LoVo (cell line): ENCODE measurements at places on chromosomes 1 and 21.

- DNase-seq = no peak
These were observed 344.5 kb downstream of the LMX1A start for GRCh38 chr1:165011991-165012531.

DNA sequence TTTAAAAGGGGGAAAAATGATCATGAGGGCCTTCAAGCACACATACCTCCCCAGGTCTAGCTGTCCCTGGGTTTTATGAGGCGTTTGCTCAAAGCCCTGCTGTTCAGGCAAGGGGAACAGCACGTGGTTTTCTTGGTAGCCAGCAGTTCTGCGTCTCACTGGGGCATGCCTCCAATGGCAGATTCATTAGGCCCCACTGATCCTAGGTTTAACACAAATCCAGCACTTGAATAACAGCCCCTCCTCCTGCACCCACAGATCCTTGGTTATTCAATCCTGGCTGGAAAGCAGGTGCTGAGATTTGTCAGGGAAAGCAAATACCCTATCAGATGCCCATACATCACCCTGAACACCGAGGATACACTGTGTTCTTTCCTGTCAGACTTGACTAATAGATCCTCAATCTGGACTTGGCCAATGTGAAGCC lies 106.4 kb downstream of the ZC3H11B start:
- no peak for DNase-seq

DNA sequence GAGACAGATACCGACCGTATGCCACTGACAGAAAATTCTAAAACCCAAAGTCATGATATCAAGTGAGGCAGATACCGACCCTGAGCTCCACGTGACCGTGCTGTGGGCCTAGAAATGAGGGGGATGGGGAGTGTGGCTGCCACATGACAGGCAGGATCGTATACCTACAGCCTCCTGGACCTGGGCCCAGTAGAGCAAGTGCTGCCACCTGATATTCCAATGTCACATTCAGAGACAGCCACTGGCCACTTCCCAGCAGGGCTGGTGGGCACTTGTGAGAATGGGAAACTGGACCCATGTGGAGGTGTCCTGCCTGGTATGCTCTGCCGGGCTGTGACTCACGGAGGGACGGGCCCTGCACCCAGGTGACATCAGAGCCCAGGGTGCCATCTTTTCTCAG lies 44.6 kb upstream of the CLDN14 start:
- no peak for DNase-seq

DNA sequence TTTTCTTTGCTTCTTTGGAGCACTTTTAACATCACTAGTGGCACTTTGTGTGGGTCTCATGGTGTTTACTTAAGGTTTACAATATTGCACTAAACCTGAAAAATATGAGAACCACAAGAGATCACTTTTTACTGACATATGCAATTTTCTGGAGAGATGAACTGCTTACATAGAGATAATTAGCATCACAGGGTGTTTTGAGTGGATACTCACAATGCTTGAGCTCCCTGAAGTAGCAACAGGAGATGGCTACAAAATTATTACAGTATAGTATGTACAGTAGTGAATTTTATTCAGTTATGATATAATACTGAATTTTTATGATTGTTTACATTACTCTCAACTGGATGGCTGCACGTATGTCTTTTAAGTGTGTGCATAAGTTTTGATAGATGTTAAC lies 22.6 kb downstream of the RPRD2 start:
- no peak for DNase-seq

DNA sequence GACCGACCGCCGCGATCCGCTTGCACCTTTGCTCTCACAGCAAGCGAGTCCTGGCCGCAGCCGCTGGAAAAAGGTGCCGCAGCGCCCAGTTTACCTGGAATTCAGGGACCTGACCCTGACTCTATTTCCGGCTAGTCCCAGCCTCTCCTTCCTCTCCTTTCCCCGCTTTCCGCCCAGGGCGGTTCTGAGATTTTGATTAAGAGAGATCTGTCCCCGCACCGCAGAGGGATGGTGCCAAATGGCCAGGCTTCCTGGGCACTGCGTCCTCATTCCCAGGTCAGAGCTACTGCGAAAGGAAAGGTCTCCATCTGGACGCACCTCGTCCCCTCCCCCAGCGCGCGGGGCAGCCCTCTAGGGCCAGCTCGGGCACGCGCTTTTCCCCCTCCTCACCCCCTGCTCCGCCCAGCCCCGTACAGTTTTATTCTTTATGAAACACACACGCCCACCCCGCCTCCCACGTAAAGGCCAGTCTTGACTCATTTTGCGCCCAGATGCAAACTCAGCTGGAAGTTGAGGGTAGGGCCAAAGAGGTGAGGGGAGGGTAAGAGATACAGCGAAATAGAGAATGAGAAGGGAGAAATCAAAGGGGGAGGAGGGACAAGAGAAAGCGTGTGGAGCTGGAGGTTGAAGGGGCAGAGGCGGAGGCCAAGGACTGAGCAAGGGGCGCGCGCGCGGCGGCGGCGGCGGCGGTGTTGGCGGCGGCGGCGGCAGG lies 411.8 kb upstream of the ESRRG start:
- DNase-seq = no peak

- peak; percentile 59 for DNase-seq
These were observed 38.0 kb downstream of the TMEM50B start for GRCh38 chr21:33441489-33442477.

GRCh38 chr1:100184536-100184935 lies 6.5 kb upstream of the LRRC39 start:
- no peak for DNase-seq

DNA sequence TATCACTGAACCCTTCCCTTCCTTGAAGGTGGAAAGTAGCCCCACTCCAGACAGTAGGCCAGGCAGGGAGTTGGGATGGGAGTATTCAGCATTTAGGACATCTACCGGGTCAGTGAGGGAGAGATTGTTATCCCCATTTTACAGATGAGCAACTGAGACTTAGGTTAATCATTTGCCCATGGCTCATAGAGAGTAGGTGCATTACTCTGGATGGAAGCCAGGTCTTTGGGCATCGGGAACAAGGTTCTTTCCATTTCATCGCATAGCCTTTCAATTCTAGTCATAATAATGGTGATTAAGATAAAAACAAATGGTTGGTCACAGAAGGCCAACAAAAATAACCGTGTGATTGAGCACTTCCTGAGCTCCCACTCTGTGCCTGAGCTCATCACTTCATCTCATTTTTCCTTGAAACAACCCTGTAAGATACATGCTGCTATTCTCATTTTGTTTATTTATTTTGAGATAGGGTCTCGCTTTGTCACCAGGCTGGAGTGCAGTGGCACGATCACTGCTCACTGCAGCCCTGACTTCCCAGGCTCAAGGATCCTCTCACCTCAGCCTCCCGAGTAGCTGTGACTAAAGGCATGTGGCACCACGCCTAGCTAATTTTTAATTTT lies 64.8 kb downstream of the NAV1 start:
- DNase-seq = no peak

DNA sequence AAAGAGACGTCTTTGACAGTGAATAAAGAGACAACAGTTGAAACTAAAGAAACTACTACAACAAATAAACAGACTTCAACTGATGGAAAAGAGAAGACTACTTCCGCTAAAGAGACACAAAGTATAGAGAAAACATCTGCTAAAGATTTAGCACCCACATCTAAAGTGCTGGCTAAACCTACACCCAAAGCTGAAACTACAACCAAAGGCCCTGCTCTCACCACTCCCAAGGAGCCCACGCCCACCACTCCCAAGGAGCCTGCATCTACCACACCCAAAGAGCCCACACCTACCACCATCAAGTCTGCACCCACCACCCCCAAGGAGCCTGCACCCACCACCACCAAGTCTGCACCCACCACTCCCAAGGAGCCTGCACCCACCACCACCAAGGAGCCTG lies 68.5 kb downstream of the TPR start:
- no peak for DNase-seq

- no peak for DNase-seq
These were observed 6.8 kb upstream of the RNF223 start for GRCh38 chr1:1080951-1081310.

- DNase-seq = no peak
These were observed 27.7 kb upstream of the C1orf159 start for GRCh38 chr1:1143636-1144035.

DNA sequence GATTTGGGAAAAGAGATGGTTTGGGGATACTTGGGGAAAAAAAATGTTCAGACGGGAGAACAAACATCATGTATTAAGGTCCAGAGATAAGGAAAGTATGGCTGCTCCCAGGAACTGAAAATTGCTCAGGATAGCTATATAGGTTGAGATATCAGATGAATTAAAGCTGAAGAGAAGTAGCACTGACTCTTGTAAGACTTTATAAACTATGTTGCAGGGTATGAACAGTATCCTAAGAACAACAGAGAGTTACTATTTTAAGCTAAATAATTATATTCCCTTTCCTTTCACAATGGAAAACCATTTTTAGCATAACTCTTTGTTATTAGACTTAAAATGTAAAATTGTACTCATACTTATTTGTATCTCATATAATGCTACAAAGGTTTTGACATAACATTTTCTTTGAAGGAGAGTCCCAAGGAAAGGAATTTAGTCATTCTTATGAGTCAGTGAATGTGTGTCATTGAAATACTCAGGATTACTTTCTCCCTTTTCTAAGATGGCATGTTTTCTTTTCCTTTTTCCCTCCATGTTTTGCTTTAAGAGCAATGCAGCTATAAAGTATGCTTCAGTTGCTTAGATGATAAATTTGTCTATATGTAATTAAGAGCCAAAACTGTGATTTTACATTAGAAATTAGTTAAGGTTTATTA lies 139.4 kb upstream of the KIAA1614 start:
- peak; percentile 5 for DNase-seq

GRCh38 chr1:161313554-161314200 lies 504 bp upstream of the SDHC start:
- DNase-seq = no peak

DNA sequence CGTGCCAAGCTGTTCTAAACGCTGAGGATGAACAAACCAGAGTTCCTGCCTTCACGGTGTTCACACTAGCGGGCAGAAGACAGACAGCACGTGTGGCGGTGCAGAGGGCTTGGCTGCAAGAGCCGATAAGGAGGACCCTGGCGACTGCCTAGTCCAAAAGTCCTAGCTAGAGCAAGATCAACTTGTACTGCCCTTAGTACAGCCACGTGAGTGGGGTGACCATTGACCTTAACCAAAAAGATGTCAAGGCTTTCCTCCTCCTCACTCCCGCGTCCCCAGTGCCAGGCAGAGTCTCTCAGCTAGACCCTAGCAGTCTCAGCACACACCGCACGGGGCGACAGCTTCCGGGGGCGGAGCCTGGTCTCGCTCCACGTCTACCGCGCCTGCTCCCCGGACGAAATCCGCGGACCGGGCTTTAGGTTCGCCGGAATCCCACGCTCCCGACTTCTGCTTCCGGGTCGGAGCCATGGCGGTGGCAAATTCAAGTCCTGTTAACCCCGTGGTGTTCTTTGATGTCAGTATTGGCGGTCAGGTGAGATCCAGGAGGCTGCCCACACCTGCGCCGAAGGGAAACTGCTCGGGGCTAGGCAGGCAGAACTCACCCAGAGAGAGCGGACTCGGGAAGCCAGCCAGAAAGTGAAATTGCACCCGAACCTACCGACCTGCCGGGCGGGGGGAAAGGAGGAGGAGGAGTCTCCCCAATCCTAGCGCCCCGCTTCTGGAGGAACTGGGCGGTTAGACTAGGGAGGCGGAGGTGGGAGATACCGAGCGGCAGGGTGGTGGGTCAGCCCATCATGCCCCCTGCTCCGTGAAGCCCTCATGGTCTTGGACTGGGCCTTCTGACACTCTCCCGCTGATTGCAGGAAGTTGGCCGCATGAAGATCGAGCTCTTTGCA lies at the start of gene PPIH:
PPIH (plus strand) TSS at position 443 of the 896 bp plus-strand sequence; CDS start at position 467, 24 bp downstream.
- DNase-seq = peak; percentile 95

GRCh38 chr1:34312359-34312758 lies 135.7 kb downstream of the C1orf94 start:
- no peak for DNase-seq

DNA sequence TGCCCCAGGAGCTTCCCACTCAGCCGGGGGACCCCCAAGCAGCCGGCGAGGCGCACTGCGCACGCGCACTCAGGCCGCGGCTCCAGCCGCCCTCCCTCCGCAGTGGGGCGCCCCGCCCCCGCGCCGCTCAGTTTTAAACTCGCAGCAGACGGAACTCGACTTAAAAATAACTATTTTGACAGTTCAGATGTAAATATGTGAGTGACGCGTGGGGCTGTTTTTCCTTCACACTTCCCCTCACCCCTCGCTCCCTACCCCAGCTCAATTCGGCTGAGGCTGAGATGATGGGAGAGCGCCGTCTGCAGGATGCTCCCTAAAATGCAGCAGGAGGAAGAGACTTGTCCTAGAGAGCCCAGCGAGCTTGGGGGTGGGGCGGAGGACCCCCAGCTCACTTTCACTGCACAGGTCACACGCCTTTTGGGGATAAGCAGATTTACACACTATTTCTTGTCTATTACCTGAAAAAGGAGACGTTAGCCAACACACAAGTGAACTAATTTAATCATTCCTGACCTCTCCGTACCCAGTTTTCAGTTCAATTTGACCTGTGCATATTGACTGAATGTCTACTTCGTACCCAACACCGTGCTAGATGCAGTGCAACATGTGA lies 8.9 kb upstream of the LEMD1 start:
- DNase-seq = peak; percentile 43

GRCh38 chr1:243693800-243694199 lies 156.2 kb downstream of the AKT3 start:
- no peak for DNase-seq

DNA sequence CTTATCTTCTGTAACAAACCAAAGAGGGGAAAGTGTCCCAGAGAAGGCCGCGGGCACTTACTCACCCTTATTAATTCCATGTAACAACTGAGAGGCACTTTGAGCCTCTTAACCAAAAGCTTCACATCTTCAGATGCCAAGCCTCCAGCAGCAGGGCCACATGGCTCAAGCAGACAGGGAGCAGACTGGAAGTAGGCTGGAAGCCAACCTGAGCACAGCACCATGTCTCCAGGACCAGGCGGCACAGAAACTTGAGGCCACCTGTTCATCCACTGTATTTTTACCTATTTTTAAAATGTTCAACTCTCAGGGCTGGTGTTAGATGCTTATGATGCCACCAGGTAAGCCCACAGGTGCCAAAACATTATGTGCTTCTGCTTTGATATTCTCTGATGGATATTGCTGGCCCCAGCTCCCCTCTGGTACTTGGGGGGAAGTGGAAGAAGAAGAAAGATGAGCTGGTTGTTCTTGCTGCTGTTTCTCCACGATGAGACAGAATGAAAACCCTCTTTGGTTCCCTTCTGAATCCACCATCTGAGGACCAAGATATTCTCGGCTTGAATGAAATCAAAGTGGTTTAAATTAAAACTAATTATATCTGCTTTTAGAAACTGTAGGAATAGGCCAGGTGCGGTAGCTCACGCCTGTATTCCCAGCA lies 30.6 kb upstream of the SDE2 start:
- DNase-seq = peak; percentile 18

DNA sequence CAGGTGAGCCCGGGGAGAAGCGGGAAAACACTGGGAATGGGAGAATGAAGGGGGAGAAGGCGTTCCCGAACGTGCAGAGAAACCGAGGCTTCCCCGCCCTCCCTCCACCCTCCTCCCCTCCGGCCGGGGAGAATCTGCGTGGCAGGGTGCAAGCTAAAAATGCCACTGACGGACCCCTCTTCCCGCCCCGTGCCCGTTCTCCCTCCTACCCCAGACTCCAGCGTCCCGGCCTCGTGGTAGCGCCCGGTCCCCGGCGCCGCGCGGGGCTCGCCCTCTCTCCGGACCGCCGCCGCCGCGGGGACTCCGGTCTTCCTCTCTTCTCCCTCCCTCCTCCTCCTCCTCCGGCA lies 81.6 kb upstream of the AK4 start:
- DNase-seq = no peak

- DNase-seq = peak; percentile 63
These were observed 607 bp upstream of the LGR6 start for GRCh38 chr1:202192770-202193613.
